ENCODE measurements at places on chromosomes 12 and 14.

GRCh38 chr12:684416-684815 lies 21.2 kb upstream of the NINJ2 start:
- DNase-seq = no peak

GRCh38 chr12:66449531-66449930 lies 147.2 kb downstream of the HELB start:
- DNase-seq = no peak

GRCh38 chr12:4794491-4794890 lies 74.3 kb downstream of the GALNT8 start:
- DNase-seq = no peak

DNA sequence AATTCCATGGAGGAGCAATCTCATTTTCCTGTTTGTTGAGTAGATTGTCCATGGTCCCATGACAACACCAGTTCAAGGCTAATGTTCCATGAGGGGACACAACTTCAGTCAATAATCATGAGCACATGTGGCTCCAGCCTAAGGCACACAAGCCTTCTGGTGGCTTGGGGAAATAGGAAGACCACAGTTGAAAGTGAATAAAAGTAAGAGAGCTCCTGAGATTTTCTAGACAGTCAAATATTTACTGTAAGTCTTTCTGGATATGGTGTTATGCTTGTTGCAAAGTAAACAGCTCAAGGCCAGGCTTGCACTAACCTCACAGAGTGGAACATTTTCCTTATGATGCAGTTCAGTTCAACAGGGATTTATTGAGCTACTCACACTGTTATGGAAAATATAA lies 206.9 kb upstream of the SLC38A2 start:
- peak; percentile 99 for DNase-seq

GRCh38 chr14:91009501-91010152 lies 50.8 kb downstream of the RPS6KA5 start:
- no peak for DNase-seq

- no peak for DNase-seq
Measured at GRCh38 chr12:131505561-131505960, 205.3 kb upstream of the SFSWAP start.

DNA sequence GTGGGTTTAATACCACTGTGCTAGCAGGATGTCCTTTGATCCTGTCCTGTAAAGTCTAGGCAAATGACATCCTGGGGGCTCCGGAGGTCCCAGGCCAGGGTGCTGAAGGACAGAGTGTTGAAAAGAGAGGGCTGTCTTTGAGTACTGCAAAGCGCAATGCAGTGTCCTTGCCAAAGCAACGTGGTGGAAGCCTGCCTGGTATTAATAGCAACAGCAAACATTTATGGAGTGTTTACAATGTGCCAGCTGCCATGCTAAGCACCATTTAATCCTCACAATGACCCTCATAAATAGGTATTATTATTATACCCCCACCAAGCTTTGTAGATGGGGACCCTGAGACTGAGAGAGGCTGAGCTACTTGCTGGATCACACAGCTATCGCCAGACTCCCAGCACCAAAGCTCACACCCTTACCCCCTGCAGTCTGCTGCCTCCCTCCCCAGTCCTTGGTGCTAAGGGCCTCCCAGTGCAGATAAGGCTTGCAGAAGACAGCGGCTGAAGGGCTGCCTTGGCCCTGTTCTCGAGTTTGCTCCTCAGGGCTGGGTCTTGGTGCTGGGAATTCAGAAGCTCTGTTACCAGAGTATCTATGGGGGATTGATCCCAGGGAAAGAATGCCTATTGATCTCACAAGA lies 427.7 kb downstream of the FUT8 start:
- no peak for DNase-seq

DNA sequence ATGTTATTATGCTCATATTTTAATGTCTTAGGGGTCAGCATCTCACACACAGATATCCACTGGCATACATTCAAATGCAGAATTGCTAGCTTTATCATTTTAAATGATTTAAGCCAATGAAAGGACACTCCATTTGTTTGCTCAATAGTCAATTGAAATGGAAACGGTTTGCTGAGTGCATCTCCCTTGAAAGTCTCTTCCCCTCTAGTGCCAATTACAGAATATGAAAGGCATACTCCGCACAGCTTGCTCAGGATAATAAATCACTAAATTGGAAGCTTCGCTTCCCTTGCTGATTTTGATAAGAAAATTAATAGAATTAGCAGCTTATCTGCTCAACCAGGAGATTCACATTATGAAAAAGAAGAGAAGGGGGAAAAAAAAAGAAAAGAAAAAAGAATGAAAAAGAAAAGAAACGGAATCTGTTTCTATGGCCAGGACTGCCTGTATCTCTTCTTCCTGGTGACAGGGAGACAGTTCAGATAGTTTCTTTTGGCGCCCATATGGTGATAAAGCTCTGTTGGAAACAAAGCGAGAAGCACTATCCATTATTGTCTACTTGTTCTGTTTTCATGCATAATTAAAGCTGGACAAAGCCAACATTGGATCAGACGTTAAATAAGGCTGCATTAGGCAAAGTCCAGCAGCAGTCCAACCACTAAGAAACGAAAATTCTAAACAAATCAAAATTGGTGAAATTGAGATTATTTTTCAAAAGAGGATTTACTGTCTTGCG lies 225.0 kb downstream of the GXYLT1 start:
- DNase-seq = peak; percentile 99

DNA sequence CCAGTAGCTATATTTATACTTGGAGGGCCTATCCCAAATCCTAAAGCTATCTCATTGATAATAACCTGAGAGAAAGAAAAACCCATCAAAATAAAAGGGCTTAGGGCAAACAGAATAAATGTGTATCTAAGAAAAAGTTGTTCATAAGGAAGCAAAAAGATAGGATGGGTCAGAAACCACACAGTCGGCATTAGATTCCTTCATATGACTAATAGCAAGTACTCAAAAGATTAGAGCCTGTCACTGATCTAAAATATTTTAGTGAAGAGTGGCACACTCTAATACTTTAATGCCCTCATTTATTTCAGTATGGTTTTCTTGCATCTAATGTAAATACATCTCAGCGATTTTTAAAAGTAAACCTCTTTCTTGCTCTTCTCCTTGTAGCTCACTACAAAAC lies 17.1 kb upstream of the NAV3 start:
- DNase-seq = no peak

DNA sequence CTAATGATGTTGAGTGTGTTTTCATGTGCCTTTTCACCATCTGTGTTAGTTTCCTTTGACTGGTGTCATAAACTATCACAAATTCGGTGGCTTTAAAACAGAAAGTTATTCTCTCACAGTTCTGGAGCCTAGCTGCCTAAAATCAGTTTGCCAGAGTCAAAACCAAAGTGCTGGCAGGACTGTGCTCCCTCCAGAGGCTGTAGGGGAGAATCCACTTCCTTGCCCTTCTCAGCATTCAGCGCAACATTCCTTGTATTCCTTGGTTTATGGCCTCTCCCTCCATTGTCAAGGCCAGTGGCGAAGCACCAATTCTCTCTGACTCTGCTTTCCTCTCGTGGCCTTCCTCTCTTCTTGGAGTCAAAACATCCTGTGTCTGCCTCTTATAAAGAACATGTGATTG lies 174.2 kb upstream of the PDE3A start:
- DNase-seq = no peak

DNA sequence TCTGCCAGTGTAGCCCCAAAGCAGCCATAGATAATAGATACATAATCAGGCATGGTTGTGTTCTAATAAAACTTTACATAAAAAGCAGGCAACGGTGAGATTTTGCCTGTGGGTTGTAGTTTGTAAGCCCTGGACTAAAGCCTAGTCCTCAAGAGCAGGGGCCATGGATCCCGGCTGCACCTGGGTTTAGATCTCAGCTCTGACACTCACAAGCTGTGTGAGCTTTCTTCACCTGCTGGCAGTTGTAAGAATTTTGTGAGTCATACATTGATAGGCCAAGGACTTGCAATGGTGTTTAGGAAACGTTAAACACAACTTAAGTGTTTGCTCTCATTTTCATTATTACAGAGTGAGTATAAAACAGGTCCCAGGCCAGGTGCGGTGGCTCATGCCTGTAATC lies 395.8 kb upstream of the TBX3 start:
- no peak for DNase-seq

DNA sequence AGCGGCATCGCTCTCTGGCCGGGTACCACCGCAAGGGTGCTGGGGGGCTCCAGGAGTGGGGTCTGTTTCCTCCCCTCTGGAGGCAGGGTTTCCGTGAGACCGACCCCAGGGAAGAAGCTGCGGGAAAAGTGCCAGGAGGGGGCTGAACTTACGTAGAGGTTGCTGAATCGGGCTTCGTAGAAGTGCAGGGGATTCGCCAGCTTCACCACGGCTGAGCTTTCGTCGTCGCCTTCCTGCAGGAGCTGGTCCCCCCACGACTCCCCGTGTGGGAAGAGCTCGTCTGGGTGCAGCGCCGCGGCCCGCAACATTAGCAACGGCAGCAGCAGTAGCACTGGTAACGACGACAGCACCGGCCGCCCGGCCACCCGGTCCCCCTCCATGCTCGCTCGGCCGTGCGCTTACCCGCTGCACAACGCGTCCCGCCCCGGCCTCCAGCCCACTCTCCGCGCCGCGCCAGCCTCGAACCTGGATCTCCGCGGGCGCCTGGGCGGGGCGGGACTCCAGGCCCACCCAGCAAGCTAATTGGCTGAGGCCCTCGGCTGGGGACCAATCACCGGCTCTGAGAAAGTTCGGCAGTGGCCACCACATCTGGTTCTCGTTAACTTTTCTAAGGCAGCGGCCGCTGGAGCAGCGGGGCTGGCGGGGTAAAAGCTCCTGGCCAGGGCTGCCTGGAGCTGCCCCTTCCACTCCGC lies at the start of gene NID2:
TSS of gene NID2 (minus strand) at position 445 of the 692 bp plus-strand sequence. CDS start at position 380, 65 bp downstream.
- no peak for DNase-seq

- DNase-seq = no peak
Measured at GRCh38 chr14:37150414-37150813, 22.0 kb downstream of the SLC25A21 start.

- DNase-seq = no peak
Measured at GRCh38 chr12:2383325-2384028, 330.7 kb downstream of the CACNA1C start.

DNA sequence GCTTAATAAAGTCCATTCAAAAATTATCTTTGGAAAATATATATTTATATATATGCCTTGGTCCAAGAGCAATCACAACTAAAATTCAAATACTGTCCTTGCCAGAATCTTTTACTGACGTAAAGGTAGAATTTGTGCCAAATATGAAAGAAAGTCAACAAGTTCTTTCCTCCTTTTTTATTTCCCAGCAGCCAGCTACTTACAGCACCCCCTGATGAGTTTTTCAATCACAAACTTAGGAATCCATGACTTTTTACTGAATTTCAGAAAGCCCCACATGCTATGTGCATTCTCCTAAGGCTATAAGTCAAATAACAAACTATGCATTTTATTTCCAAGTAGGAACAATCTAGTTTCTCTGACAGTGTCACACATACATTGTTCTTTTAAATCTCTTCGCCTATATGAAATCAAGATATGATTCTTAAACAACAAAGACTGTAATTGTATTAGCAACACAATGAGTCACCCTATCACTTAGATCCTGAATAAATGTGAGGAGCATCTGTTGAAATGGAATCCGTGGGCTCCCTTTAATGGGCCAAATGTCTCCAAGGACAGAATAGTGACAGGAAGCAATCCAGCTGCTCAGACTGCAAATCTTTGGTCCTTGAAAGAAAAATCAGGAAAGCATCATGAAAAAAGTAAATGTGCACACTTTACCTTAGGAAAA lies 271.4 kb downstream of the DUSP6 start:
- DNase-seq = no peak

GRCh38 chr12:92403210-92404175 lies 257.8 kb upstream of the BTG1 start:
- no peak for DNase-seq

- DNase-seq = peak; percentile 68
Measured at GRCh38 chr12:125185740-125186470, 120.7 kb downstream of the AACS start.

DNA sequence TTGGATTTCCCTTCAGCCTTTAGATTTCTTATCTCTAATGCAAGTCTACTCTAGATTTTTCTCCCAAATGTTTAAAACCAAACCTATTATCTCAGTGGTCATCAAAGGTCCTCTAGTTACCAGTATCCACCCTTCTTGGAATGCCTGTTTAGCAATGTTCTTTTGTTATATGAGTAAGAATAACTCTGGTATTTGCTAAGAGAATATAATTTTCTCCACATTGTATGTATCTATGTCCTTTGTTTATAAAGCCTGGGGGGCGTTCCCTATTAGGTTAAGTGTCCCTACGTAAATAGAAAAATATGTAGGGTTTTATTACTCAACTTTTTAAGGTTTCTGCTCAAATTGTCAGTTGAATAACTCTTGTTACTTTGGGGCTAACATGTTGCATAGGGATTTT lies 27.3 kb downstream of the PPM1A start:
- no peak for DNase-seq

GRCh38 chr12:71704920-71705319 lies 19.0 kb downstream of the TMEM19 start:
- DNase-seq = no peak

- no peak for DNase-seq
Measured at GRCh38 chr14:104383996-104384775, 195.4 kb upstream of the C14orf180 start.

DNA sequence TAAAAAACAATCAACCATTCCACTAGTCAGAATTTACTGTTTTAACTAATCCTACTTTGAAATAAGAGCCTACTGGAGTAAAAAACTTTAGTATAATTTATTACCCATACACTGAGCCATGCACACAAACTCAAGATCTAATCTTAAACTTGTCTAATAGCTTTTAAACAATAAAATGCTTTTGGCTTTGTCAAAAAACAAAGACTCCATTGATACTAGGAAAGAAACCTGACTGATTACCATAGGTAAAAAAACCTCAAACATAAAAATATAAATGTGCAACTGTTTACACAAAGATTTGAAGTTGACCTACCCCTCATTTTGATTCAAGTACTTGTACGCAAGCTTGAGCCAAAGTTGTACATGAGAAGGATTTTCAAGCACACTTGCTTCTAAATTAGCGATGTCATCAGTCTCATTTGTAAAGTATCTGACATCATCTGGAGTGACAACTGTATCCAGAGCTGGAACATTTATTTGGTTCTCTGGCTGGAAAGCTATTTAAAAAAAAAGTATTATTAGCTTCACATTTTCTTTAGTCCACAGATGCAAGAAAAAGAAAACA lies 36.1 kb downstream of the ZFC3H1 start:
- no peak for DNase-seq

DNA sequence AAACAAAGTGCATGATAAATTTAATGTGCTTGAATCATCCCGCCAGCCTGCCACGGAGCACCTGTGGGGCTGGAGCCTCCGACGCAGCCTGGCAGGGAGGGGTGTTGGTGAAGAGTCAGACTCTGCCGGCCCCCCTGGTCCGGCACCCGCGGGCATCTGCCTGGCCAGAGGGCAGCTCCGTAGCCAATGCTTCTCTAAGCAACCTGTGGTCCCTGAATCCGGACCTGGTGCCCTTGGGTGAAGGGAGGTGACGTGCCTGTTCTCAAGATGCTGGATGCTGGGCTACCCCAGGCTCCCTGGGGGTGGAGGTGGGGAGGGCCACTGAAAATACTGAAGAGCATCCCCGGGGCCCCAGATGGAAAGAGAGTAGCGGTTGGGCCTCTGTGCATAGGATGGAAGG lies 158.6 kb upstream of the C14orf180 start:
- no peak for DNase-seq

- DNase-seq = peak; percentile 86
Measured at GRCh38 chr14:100239840-100240667, 1.1 kb downstream of the YY1 start.

GRCh38 chr14:100252684-100253083 lies 13.7 kb downstream of the YY1 start:
- DNase-seq = no peak

All from NCI-H1930 (cell line).